ENCODE measurements at places on chromosomes 7 and 10.

DNA sequence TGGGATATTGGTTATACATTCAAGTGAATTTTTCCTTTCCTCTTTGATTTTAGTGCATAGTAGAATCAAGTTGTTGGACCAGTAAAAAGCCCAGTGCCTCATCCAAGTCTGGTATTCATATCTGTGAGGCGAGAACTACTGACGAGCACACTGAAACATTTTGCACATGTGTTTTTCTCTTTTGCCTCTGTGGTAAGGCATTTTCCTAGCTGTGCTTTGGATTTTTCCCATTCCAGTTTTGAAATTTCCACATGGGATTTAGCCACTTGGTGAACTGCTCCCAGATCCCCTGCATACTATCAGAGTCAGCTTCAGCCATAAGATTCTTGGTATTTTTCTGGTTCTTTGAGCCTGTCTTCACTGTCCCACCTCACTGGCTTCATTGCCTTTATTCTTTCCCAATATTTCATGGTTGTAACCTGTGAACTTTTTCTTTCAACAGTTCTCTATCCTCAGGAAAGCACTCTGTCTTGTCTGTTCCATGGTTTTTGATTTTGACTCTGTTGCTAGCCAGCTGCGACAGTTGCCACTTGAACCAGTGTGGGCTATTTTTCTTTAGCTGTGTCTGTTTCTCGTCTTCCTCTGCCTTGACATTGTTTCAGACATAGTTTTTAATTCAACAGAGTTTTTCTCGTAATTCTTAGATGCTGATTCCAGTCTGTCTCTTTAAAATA, 239.0 kb downstream of the REEP3 start:
- DNase-seq, result no peak

- DNase-seq, result no peak
Measured at GRCh38 chr7:5213286-5213645, 23.2 kb downstream of the WIPI2 start.

DNA sequence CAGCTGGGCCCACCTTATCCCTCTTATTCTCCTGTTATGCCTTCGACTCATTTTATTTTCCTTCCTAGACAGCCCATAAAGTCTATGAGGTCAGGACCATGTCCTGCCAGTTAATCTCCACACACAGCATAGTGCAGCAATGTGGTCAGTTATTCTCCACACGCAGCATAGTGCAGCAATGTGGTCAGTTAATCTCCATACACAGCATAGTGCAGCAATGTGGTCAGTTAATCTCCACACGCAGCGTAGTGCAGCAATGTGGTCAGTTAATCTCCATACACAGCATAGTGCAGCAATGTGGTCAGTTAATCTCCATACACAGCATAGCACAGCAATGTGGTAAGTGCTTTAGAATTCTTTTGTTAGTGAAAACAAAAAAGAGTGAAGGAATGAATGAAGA, 77.8 kb downstream of the TEX36 start:
- DNase-seq, result no peak

- DNase-seq, result no peak
Measured at GRCh38 chr10:24118246-24118645, 90.7 kb upstream of the KIAA1217 start.

GRCh38 chr10:121059351-121059750, 208.2 kb downstream of the WDR11 start:
- DNase-seq, result no peak

DNA sequence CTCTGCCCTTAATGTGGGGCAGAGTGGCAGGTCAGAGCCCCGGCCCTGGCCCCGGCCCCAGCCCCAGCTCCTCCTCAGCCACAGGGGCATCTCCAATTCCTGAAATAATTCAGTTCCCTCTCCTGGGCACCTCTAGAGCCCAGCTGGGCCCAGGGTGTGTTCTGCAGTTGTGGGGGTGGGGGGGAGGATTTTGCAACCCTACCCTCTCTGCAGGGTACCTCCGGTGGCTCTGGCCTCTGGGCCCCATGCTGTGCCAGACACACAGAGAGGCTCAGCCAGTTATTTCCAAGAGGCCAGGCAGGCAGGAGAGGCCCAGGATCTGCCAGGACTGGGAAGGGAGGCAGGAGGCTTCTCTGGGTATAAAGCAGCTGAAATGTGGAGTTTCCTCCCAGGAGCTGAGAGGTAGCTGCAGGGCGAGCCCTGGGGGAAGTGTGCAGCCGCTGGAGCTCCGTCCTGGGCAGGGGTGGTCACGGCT, 47.9 kb downstream of the PWWP2B start:
- no peak for DNase-seq

Measured in NCI-H2029 (cell line).